Stimulated activated CD8-positive, alpha-beta memory T cell treated with anti-CD3 and anti-CD28 coated beads, Interleukin-12 subunit alpha, Interleukin-12 subunit beta, amount 100 ng/mL, for 4 hours (primary cell): ENCODE measurements at places on chromosomes 16 and 17.

- DNase-seq = no peak
Observed at GRCh38 chr16:5012887-5013286, 20.8 kb downstream of the NAGPA start.

DNA sequence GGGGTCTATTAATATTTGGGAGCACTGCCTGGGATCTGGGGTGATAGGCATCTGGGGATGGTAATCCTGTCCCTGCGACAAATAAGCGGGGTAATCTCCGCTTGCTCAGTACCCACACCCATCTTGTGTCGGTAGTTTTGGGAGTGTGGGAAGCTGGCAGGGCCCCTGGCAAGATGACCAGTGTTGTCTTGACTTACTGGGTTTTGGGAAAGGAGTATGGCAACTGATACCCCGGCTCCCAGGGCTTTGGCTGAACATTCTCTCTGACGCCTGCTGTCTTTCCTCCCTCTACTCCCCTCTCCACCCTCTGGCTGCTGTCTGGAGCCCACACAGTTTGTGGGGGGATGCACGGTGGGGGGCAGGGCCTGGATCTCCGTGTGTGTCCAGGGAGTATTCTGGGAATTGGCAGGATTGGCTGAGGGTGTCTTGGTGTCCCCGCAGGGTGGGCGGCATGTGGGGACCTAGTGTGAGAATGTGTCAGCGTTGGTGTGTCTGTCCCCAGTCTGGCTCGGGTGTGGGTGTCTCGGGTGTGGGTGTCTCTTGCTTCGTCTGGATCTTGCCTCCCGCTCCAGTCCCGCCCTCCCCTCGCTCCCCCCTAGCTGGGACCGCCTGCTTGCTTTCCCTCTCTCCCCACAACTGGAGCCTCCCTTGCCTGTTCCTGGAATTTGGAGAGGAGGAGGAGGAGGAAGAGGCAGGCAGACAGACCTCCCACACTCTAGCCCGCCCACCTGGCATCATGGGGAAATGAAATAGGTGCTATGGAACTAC is 12.0 kb downstream of the RARA start:
- DNase-seq = peak; percentile 45

- DNase-seq = no peak
Observed at GRCh38 chr16:23965137-23965733, 129.5 kb downstream of the PRKCB start.

- peak; percentile 89 for DNase-seq
Observed at GRCh38 chr17:28318759-28319597, at the start of gene TMEM97. Gene TMEM97 (plus strand): TSS chr17:28319200. CDS start chr17:28319240, 40 bp downstream.

DNA sequence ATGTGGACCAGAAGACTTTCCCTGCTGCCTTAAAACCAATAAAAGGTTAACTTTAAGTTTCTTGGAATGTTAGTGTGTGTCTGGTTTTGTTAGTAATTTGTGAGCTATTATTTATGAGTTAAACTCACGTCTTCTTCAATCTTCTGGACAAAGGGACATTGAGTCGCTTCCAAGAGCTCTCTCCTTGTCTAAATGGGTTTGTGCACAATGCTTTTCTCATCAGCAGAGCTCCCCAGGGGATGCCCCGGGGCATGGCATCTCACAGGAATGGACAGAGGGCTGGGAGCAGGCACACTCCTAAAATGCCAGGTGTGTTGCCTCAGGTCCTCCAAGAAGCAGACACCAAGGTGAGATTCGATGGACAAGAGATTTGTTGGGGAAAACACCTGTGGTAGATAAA is 90.5 kb downstream of the RGS9 start:
- no peak for DNase-seq

DNA sequence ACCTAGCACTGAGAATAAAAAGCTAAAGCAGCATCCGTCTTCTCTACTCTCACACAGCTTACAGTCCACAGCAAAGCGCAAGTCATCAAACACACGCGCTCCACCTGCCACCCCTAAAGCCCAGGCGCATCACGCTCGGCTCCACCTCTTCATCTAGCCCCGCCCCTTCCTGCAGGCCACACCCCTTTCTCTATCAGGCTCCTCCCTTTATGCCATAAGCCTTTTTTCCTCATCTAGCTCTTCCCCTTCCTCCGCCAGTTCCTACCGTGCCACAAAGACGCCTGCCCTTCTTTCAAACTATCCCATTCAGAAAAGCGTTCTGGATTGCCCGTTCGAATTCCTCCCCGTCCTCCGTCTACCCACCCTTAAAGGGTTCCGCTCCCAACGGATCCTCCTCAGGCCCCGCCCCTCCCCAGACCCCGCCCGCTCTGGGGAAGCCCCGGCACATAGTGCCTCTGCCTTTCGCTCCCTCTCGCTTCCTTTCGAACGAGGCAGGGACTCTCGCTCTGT is 417 bp downstream of the C16orf46 start:
- DNase-seq = peak; percentile 90

DNA sequence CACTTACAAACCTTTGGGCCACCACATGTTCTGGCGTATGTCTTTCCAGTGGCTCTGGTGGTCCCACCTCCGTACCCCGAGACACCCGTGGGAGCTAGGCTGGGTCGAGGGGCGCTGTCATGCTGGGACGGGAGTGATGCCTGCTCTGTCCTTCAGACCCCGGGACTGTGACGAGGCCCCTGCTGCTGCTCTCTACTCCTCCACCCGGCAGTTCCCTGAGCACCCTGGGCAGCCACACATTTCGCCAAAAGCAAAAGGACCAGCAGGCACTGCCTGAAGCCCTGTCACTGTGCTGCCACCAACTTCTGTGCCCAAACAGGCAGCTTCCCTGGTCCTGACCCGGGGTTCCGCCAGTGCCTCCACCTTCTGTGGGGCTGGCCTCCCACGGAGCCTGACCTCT is 15.5 kb downstream of the DOC2B start:
- DNase-seq = no peak

- no peak for DNase-seq
Observed at GRCh38 chr16:50234771-50235556, 31.4 kb upstream of the ADCY7 start.

DNA sequence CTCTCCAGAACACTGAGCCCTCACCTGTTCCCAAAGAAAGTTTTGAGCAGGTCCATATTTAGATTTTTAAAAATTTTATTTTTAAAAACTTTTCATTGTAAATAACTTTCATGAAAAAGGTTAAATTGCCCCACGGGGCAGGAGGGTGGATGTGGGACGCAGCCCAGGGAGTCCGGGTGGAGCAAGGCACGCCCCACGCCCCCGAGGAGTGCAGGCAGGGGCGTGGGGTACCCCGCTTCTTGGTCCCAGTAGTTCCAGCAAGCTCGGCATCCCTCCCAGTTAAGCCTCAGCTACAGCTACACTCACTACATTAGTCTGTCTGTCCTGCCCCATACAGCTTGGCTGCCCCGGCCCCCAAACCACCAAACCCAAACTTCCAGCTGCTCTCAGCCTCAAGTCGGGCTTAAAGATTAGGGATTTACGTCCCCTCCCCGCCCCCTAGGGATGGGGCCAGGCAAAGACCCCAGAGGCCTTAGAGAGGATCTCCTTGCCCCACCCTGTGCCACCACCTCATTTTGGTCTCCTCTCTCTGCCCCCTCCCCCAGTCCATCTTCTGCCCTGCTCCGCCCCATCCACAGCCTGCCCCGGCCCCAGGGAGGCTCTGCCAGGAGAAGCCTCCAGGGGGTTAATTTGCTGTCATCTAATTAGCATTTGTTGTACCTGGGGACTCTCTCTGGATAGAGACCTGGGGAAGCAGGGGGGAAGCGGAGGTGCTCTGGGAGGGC is 4.6 kb downstream of the FOXJ1 start:
- no peak for DNase-seq

DNA sequence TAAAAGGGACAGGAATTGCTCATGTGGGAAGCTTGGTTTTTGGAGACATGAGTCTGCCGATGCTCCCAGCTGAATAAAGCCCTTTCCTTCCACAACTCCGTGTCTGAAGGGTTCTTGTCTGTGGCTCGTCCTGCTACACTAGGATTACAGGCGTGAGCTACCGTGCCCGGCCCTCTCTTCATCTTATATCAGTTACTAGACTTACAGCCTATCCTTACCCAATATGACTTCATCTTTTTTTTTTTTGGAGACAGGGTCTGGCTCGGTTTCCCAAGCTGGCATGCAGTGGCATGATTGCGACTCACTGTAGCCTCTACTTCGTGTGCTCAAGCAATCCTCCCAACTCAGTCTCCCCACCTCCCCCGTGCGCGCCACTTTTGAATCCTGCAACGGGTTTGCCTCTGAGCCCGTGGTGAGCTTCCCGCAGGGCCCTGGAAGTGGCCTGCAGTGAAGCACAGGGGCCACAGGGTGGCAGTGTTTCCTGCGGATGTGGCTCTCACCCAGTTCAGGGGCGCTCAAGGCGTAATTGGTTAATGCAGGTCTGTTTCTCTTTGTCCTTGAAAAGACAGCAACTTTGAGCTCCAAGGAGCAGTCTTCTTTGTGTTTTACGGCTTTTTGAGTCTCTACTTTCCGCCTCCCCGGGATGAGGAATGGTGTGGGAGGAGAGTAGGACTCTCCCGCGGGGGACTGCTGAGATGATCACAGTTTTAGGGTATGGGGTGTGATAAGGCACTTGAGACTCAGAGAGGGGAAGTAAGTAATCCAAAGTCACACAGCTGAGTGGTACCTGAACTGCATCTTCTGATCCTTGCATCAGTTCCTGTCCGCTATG is 22.7 kb upstream of the GPRC5B start:
- DNase-seq = peak; percentile 30

DNA sequence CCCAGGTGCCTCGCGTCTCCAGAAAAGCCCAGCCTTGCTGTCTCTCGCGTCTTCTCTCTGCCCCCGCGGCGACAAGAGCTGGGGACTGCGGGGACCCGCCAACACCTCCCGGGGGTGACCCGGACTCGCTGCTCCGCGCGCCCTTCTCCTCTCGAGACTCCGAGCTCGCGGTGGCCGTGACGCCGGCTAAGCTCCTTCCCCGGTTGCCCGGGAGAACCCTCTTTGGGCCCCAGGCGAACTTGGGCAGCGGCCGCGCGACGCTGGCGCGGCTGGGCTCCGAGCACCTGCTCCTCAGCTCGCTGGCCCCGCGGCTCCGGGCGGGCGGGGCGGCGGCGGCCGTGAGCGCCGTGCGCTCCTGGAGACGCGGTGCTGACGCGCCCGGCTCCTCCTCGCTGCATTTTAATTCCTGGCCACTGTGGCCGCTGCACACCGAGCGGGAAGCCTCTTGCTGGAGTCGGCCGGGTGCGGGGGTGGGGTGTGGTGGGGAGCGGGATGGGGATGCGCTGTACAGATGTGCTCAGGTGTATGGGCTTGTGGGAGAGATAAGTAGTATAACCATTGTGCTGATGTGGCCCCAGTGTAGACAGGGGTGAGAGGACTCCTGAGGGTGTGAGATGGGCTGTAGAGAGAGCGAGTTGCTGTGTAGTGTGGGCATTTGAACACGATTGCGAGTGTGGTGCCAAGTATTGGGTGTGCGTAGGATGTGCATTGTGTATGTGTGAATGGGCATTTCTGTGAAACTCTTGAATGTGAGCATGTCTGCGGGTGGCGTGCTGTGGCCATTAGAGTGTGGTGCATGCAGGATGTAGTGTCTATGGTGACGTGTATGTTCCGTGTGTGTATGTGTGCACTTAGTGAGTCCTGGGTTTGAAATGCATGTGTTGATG is at the start of gene ASIC2:
Gene ASIC2, minus strand, starts transcription at position 315 of the 887 bp plus-strand sequence.
- DNase-seq = no peak
